CD4-positive, alpha-beta memory T cell (primary cell): ENCODE measurements at places on chromosomes 2 and 18.

- no peak for DNase-seq
These were observed 157.8 kb downstream of the SMAD2 start for GRCh38 chr18:47772374-47773248.

DNA sequence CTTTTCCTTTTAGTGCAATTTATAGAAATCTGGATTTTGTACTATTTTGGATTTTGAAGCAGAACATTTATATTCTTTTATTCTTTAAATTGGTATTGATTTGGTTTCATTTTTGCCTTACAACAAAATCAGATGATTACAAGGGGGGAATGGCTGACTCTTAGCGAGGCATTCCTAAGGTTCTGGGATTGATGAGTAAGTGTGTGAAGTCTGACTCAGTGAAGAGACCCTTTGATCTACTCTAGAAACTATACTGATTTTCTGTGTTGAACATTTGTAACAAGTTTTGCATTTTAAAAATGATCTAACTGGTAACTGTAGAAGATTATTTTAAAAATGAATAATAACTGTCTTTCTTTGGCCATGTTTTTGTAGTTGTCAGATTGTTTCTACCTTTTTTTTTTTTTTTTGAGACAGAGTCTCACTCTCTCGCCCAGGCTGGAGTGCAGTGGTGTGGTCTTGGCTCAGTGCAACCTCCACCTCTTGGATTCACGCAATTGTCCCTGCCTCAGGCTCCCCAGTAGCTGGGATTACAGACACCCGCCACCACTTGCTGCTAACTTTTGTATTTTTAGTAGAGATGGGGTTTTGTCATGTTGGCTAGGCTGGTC lies 48.7 kb downstream of the TTC39C start:
- no peak for DNase-seq

DNA sequence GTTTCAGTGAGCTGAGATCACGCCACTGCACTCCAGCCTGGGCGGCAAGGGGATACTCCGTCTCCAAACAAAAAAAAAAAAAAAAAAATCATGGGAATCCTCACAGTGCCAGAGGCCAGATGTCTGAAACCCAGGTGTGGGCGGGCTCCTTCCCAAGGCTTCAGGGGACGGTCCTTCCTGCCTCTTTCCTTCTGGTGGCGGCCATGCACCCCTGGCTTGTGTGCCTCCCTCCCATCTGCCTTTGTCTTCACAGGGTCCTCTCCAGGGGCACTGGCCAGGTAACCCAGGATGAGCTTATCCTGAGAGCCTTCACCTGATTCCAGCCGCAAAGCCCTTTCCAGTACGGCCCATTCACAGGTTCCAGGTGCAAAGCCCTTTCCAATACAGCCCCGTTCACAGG lies 40.9 kb upstream of the GPC1 start:
- DNase-seq = no peak

DNA sequence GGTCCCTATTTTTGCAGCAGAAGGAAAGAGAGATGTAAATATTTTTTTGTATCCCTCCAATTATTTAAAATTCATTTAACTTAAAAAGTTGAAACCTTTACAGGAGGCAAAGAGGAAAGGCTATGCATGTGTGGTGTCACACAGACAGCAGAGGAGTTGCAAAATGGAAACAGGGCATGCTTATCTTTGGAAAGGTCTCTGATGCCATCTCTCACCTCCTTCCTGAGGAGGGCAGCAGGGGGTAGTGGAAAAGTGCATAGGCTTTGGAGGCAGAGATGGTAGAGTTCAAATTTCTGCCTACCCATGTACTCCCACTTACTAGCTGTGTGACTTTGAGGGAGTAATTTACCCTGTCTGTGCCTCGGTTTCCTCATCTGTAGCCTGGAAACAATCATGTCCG lies 99.6 kb upstream of the MCFD2 start:
- no peak for DNase-seq

DNA sequence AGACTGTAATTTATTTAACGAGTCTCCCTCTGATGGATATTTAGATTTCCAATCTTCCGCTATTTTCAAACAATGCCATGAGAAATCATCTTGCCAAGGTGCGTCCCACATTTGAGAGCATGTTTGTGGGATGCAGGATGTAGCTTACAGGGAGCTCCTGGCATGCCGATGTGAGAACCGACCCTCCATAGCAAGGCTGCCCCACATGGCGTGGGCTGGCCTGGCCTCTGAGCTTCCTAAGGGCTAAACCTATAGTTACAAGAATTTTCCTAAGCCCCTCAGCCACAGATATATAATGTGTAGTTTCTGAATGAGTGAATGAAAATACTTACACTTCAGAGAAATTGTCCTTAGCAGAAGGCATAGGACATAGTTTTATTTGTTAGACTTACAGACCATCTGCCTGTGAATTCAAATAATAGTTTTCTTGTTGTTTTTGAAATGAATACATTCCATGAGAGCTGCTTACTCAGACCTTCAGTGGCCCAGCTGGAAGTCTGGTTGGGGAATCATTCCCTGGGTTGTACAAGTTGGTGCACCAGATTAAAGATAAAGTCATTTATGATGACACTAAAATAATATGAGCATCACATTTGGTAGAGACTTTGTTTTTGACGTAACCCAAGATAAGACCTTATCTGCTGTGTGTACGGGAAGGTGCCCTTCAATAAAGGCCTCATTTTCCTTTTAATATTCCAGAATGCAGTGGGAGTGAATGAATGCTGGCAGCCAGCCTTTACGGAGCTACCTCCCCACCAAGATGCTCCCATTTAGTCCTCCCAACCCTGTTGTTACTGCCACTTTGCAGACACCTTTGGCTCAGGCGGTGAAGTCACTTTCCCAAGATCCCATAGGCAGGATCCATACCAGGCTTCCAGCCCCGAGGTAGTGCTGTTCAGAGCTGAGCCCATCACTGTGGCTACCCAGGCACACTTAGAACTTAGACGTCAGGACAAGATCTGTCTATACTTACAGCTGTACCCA lies 107.1 kb downstream of the GLI2 start:
- DNase-seq = no peak

DNA sequence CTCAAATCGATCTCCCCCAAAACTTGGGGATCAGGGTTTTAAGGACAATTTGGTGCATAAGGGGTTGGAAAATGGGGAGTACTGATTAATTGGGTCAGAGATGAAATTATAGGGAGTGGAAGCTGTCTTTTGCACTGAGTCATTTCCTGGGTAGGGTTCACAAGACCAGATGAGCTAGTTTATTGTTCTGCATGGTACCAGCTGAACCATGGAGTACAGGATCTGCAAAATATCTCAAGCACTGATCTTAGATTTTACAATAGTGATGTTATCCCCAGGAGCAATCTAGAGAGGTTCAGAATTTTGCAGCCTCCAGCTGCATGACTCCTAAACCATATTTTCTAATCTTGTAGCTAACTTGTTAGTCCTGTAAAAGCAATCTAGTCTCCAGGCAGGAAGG lies 73.1 kb downstream of the CPO start:
- no peak for DNase-seq

- DNase-seq = no peak
These were observed 119.3 kb upstream of the GYPC start for GRCh38 chr2:126536605-126537200.

DNA sequence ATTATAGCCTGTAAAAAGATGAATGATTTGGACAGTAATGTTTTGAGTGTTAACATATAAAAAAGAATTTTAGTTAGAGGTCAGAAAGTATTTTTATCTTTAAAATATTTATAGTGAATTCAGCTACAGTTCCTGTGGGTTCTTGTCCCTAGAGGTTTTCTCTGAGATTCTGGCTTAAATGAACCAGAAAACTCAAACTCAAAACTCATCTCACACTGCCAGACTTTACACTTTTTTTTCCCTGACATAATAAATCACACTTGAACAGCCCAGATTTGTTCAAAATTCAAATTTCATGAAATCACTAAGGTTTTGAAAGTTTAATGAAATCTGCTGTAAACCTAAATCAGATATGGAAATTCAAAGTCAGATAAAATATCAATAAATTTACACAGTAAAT lies 92.3 kb downstream of the KCNH7 start:
- DNase-seq = no peak
